ENCODE measurements at places on chromosomes 5 and 9.
A peak's percentile ranks its signal among the peaks of the same experiment; 100 is the strongest.

GRCh38 chr5:116377276-116378006, 197.2 kb downstream of the SEMA6A start:
- DNase-seq = no peak

GRCh38 chr9:109289186-109289585, 31.7 kb downstream of the EPB41L4B start:
- DNase-seq = no peak

GRCh38 chr9:127976498-127976897, 4.3 kb downstream of the EEIG1 start:
- no peak for DNase-seq

DNA sequence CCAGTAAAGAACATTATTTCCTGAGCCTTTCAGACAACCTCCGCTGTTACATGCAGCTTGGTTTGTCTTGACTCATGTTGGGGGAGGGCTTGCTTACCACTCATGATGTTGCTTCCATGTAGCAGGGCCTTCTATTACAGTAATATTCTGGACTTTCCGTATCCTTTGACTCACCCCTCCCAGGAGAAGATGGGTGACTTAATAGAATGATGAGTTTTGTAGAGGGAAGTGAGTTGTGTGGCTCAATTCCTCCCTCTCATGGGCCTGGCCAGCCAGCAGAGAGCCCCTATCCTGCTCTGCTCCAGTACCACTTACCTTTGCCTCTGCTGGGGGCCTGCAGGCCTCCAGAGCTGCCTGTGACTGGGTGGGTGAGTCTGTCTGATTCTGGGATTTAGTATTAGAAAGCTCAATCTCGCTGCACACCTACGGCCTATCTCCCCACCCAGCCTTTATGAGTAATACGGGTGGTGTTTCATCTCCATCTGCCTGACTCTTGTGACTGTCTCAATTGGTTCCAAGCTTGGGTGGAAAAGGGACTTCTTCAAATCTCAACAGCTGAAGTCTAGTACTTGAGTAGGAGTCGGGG, 52.6 kb upstream of the KLF9 start:
- DNase-seq = no peak

DNA sequence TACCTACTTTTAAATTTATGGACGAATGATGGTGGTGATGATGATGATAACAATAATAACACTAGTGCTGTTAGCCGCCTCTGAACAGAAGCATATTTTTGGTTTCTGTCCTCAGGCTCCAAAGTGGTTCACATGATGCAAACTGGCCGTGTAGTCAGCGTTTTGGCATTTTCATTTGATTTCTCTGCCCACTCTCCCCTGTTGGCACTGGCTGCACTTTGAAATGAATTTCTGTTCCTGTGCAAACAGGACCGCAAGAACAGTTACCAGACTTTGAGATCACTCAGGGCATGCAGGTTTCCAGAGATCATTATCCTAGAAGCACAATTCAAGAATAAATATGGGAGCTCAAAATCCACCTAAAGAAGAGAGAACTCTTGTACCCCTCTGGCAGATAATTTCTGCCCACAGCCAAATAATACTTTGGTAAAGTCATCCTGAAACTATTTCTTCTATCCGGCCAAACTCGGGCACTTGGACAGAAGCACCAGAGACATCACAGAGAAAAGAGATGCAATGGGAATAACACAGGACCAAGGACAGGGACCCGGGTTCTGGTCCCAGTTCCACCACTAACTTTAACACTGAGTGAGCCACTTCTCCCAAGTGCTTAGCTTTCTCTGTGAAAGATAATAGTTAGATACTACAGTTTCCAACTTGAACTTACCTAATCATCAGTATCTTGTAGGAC, 201.7 kb upstream of the PTGER4 start:
- DNase-seq = no peak

GRCh38 chr5:14714706-14715105, 50.2 kb downstream of the OTULIN start:
- DNase-seq = no peak

- no peak for DNase-seq
Measured at GRCh38 chr9:128337936-128338335, 2.4 kb upstream of the SLC27A4 start.

DNA sequence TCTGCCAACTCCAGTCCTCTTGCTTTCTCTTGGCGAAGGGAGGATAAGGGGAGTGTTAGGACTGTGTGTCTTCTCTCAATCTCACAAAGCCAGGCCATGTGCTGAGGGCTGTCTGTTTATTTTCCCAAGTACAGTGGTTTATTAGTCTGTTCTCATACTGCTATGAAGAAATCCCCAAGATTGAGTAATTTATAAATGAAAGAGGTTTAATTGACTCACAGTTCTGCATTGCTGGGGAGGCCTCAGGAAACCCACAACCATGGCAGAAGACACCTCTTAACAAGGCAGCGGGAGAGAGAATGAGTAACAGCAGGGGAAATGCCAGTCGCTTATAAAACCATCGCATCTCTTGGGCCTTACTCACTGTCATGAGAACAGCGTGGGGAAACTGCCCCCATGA, 36.2 kb upstream of the CKS2 start:
- no peak for DNase-seq

DNA sequence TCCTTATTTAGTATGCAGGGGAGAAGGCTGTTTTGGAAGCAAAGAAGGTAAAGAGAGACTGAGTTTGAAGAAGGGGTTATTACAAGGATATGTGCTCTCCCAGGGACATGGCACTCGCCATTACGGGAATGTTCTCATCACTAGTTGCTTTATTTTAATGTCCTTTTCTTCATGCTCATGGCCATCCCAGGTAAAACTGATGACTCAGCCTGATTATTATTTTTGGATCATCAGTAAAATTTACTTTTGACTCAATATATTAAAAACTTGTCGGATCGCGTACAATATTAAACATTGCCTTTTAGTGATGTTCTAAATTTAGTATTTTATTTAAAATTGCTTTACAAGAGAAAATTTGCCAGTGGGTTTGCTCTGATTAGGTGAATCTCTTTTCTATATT, 414.7 kb downstream of the TLE4 start:
- no peak for DNase-seq

DNA sequence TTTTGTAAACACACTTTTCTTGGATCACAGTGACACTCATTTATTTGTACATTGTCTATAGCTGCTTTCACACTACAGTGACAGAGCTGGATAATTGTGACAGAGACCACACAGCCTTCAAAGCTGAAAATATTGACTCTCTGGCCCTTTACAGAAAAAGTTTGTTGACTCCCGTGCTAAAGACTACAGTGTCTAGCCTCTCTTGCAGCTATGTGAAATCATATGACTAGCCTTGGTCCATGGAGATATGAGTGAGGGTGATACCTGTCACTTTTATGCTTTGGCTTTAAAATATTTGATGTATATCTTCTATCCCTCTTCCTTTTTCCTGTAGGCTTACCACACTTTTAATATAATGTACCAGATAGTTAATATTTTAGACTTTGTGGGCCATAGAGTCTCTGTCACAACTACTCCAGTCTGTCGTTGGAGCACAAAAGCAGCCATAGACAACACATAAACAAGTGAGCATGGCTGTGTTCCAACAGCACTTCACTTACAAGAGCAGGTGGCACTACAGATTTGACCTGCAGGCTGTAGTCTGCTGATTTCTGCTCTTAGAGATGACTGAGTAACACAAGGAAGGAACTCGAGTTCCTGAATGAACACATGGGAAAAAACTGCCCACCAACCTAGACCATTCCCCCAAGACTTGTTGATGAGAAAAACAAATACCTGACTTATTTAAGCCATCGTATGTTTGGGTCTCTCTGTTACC, 73.5 kb upstream of the ANKRD55 start:
- no peak for DNase-seq

DNA sequence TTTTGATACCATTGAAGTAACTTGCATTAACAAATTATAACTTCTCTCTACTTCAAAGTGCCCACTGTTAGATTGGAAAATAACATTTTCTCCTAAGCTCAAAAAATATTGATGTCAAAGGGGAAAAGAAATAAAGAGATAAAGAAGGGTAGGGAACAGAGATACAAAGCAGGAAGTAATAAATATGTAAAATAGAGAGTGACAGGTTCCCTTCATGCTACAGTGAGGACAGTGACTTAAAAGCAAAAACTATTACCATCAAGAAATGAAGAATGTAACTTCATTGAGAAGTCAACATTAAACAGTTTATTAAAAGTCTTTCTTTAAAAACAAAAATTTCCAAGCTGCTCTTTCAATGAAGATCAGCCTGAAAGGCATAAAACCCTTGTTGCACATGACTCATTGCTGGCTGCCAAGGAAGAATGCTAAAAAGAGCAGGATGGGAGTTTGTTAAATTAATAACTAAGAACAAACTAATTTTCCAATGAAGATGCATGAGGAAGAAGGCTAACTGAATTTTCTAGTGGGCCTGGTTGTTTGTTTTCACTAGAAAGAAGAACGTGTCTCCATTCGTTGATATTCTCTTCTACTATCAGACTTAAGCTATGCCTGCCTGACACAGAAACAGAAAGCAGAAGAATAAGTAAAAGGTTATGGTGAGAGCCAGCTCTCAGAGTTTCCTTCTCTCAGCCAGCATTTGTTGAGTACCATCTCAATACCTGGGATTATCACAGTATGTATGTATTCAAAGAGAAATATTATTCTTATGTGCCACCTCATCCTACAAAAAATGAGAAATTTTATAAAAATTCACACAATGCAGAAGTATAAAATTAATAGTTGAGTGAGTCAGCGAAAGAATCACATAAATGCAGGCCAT, 197.8 kb upstream of the NREP start:
- no peak for DNase-seq

DNA sequence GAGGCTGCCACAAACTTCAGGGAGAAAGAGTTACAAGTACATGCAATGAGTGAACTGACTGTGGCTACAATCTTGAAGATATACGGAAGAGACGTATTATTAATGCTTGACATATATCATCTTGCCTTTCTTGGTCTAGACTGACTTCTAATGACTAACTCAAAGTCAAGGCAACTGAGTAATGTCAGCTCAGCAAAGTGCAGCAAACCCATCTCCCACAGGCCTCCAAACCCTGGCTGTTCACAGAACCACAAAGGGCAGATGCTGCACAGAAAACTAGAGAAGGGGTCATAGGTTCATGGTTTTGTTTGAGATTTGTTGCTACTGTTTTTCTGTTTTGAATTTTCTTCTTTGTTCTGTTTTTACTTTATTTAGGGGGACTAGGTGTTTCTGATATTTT, 21.0 kb downstream of the IL7R start:
- no peak for DNase-seq

DNA sequence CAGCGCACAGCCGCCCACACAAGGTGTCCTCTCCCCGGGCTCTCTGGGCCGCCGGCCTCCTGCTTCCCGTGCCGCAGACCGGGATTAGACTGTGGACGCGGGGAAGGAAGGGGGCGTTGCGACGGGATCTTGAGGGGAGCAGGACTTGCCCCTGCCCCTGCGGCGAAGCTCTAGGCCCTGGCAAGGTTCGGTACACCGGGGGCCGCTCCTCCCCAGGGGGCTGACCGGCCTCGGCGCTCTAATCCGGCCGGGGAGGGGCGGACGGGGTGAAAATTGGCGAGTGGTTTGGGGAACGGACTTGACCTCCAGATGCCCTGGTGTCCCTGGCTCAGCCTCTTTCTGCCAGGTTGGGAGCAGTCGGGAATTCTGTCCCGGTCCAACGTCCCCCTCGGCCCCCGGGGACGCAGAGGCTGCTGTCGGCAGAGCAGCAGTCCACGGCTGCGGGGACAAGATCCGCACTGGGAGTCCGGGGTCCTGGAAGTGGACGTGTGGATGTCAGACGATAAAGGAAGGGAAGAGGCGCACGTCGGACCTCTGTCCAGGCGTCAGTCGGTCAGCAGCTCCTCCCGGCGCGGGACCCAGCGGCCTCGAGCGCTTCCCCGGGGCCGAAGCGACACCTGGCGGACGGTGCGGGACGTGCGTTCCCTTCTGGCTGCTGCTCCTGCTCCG, 1.9 kb upstream of the CNTFR start:
- DNase-seq = peak; percentile 51

- DNase-seq = no peak
Measured at GRCh38 chr5:144460600-144460999, 289.9 kb downstream of the KCTD16 start.

DNA sequence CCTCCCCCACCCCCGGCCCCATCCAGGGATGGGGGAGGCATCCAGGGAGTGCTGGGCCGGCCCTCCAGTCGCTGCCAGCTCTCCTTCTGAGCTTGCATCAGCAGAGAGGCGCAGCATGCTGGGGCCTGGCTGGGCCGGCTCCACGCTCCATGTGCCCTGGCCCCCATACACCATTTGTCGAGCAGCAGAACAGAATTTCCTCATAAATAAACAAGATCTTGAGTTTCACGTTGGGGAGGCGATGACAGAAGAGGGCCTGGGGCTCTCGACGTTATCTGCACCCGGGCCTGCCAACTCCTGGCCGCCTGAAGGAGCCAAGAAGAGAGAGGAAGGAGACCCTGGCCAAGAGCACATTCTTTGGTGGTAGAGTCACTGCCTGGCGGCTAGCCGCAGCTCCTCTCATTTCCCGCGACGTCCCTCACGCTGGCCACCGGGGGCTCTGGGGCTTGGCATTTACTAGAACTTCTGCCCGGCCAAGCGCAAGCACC, 177.0 kb downstream of the FGF18 start:
- DNase-seq = no peak

DNA sequence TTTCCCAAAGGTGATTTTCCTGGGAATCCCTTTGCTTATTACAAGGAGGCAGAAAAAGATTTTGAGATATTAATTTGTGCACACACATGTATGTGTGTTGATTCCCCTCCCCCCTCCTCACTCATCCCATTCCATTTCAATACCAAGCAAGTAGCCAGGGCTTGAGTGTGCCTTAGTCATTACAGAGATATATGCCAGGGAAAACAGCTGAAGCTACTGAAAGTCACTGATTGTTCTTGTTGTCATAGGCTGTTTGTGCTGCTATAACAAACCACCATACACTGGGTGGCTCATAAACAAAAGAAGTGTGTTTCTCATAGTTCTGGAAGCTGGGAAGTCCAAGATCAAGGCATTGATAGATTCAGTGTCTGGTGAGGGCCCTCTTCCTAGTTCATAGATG, 158.6 kb downstream of the BAAT start:
- no peak for DNase-seq

DNA sequence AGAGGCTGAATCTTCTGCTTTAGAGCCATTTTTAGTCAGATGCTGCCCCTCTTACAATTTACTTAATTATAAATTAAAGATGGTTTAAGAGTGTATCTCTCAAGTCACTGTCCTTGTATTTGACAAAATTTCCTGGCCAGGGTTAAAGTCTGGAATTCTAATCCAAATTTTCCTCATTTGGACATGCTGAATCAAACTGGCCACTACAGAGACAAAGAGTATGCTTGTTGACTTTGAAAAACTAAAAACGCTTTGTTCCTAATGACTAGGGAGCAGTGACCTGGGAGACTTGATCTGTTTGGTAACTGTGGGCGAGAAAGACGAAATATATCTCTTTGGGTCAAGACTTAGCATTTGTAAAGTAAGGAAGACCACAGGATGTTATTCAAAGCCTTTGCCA, 303.2 kb downstream of the ZSWIM6 start:
- no peak for DNase-seq

GRCh38 chr9:128222026-128222425, 18.8 kb downstream of the DNM1 start:
- no peak for DNase-seq

GRCh38 chr5:38462976-38463633, 93.3 kb downstream of the LIFR start:
- DNase-seq = no peak
